Mesenteric fat pad (tissue), 1 donor: ENCODE measurements at places on chromosomes 5 and 9.

- peak; percentile 49 for DNase-seq
These were observed 27.9 kb upstream of the CEP72 start for GRCh38 chr5:584216-584615.

- peak; percentile 96 for DNase-seq
These were observed 24.3 kb upstream of the PTGES start for GRCh38 chr9:129776938-129777768.

DNA sequence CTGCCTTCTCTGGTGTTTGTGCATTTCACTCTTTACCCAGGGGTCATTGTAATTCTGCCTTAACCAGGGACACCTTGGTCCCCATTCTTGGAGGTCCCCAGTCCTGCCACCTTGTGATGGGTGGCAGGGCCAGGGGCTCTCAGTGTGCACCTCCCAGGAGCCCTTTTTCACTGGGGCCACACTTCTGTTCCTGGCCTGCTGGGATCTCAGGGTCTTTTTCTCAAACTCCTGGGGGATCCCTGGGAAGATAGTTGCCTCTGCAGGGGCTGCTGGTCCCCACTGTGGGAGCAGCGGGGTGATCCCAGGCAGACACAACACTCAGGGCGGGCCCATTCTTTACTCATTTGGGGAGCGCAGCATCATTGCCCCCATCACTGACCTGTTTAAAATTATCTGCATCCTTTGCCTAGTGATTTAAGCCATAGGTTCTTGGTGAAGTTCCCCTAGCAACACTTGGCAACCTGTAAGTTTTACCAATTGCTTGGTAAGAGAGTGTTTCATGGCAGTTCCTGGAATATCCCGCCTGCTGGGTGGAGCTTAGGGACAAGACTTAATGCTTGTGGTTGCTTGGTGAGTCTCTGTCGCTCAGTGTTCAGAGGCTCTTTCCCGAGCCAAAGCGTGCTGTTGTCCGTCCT is 15.7 kb downstream of the PHF2 start:
- no peak for DNase-seq

DNA sequence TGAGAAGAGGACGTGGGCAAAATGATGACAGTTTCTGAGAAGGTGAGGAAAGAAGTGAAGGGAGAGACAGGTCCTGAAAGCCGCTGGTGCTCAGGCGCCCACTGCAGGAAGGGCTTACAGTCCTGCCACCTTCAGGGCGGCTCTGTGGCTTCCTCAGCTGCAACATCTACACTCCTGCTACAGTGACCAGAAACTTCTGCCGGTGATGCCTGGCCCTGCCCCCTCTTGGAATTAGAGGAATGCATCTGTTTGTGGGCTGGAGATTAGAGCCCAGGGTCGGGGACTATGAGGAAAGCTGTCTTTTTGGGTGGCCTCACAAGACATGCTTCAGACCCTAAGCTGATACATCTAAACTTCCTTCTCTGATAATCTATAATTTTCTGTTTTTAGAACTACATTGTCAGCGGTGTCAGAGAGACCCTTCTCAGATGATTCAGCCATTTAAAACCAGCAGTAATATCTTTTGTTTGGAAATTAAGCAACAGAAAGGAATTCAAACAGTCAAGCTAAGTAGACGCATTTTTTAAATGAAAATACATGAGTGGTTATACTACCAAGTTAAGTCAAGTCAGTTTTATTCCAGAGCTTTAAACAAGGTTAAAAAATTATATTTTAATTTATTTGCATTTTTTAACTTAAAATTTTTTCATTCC is 30.4 kb downstream of the PRDM6 start:
- DNase-seq = no peak

- no peak for DNase-seq
These were observed 50.3 kb downstream of the MAP1B start for GRCh38 chr5:72157625-72157962.

DNA sequence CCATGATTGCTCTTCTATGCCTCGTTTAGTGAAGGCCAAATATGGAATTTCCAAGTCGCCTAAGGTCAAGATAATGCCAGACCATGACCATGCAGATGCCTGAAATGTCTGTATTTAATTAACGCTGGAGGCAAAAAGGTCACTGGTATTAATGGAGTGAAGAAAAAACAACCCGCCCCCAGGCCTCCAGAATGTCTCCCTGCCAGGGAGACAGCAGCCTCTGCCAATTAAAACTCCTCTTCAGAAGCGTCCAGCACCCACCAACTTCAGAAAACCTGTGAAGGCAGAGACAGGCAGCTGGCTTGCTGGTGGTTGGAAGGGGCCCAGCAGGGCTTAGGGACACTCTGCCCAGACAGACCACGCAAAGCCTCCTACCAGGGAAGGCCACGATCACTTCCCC is 94.4 kb downstream of the VAV2 start:
- no peak for DNase-seq

DNA sequence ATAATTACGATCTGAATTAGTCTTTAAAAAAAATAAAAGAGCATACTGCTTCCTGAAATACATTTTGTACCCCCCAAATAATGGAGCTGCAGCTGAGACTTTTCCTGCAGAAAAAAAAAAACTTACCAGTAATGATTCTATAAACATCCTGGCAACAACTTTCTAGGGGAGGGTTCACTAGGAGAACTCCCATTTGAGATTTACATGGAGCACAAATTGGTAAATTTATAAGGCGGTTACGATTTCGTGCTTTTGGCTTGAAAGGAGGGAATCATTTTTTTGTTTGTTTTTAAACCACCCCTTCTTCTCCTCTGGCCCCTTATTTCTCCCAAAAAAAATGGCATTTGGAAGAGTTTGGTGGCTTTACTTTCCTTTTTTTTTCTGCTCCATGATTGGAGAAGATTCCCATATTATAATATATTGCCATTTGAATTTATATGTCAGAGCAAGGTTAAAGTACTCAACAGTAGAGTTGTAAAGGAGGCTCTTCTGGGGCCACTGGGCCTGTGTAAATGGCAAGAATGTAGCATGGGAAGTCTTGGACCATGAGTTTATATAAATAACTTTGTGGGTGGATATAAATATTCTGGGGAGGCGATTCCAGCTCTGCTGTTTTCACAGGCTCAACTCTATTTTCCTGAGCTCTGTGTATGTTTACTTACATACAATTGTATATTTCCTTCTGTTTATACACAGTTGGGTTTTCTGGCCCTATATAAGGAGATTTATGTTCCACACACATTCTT is 159.9 kb downstream of the CSNK1G3 start:
- no peak for DNase-seq

DNA sequence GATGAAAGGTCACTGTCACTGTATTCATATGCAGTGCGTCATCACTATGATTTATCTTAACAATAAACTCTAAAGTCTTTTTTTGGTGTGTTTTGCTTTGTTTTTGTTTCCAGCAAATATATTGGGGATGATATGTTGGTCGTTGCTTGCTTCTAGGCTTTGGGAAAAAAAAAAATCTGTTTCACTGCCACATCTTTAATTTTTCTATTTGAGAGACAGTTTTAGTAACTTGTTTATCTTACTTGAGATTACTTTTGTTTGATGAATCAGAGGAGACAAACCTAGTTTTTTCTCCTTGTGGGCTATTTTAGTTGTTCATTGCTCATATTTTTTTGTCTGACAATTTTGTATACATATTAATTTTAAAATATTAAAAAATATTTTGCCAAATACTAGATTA is 19.4 kb downstream of the CWC27 start:
- DNase-seq = no peak

DNA sequence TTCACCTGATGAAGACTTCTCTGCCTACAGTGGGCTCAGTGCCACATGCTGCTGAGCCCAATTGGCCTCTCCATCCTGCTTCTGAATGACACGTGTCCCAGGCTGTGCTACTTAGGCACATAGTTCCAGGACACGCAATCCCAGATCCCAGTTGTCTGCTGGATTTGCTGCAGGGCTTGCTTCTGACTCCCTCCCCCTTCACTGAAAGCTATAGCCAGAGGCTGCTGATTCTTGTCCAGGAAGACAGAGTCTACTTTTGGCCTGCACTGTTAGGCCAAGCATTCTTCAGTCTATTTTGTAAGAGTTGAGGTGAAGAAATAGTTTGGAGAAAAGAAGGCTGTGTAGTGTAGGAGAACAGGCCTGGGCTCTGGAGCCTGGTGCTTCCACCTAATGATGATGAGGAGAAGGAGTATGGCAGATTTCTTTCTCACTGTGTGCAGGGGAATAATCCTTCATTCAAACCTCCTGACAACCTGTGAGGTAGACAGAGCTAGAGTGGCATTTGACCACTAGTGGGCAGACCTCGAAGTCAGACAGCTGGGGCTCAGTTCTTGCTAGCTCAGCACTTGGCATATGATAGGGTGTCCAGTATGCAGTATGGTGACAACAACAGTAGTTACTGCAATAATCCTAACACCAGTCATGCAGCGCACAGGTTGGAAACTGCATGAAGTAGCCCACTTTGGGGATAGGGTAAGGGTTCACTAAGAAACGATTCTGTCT is 19.5 kb upstream of the ASPN start:
- no peak for DNase-seq

- no peak for DNase-seq
These were observed 5.0 kb downstream of the SRD5A1 start for GRCh38 chr5:6638236-6638635.

DNA sequence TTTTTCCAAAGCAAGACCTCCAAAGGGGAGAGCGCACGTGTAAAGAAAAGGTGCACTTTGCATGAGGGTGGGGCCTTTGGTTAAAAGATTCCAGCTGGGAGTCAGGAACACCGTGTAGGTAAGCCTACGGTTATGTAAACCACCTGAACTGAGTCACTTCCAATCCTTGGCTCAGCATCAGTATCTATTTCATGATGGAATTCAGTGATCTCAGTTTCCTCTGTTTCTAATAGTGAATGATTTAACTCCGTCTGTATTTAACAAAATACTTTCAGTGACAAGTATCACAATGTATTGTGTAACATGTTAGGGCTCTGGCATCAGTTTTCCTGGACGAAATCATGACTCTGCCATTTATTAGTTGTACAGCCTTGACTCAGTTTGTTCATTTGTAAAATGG is 1.3 kb upstream of the SVEP1 start:
- no peak for DNase-seq

DNA sequence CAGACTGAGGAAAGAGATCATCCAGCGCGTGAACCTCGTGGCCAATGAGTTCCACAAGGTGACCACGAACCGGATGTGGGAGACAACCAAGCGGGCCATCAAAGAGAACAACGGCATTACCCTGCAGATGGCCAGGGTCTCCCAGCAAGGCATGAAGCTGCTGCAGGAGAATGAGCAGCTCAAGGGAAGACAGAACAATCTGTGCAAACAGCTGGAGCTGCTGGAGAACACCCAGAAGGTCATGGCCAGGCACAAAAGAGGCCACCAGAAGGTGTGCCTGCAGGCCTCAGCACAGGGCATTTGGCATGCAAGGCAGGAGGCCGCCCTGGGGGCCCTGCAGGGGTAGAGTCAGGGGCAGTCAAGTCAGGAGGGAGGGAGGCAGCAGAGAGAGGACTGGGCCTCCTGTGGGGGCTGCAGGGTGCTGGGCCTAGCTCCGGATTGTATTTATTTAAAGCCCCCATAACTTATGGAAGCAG is 4.2 kb downstream of the PTRH1 start:
- DNase-seq = no peak

- DNase-seq = no peak
These were observed 395.2 kb downstream of the BNC2 start for GRCh38 chr9:16475257-16475656.

DNA sequence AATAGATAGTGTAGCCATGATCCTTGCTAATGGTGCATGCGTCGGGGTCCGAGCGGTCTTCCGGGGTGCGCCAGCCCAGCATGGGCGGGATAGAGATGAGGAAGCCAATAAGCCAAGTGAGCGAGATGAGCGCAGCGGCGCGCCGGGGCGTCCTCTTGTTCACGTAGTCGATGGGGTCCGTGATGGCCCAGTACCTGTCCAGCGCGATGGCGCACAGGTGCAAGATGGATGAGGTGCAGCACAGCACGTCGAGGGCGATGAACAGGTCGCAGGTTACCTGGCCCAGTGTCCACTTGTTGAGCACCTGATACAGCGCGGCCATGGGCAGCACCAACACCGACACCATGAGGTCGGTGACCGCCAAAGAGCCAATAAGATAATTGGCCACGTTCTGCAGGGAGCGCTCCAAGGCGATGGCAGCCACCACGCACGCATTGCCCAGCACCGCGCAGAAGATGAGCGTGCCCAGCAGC is 1.1 kb downstream of the HTR1A start:
- DNase-seq = no peak

GRCh38 chr5:75048457-75048953 is 3.9 kb downstream of the GCNT4 start:
- DNase-seq = no peak

DNA sequence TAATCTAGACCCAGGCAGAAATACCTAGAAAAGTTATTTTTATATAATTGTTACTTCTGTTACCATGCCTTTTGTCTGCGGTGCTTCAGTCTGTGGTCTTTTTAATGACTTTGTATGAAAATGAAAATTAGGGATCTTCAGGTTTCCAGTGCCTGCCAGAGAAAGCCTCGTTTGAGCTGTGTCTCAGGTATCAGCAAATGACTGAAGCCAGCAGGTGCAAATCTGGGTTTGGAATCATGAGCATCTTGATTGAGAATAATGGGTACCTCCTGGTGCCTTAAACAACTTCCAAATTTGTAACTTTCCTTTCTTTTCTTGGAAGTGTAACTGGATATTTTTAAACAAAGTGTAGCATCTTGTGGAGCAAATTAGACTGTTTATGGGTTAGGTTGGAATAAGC is 4.3 kb downstream of the ZBTB34 start:
- DNase-seq = no peak

DNA sequence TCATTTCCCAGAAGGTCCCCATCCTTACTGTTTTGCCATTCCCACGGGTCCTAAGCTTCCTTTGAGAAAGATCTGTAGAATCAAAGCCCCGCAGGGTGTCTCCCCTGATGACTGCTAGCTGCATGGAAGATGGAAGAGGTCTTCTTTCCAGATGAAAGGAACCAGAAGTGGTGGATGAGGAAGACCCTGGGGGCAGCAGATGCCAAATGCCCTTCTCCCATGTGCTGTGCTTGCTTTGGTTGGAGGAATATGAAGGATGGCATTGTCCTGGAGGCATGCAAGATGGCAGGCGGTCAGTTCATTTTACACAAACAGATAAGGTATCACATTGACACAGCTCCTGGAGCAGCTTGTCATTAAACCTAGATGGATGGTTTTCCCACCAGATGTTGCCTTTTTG is 25.8 kb upstream of the CER1 start:
- DNase-seq = no peak

DNA sequence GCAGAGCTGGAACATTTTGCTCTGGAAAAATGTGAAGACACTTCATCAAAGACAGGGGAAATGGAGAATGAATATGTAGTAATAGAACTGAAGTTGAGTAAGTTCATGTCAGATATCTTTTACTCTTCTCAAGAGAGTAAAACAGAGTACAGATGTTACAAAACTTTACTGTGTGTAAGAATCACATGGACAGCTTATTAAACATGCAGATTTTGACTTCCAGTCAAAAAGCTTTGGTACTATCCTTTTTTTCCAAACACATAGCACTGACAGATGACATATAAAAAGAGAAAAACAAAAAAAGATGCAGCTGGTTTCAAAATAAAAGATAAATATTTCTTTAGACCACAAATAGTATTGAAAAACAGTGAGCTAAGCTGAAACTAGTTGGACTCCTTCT is 115.4 kb downstream of the FBN2 start:
- DNase-seq = no peak
